ENCODE measurements at places on chromosomes 3 and 15.

DNA sequence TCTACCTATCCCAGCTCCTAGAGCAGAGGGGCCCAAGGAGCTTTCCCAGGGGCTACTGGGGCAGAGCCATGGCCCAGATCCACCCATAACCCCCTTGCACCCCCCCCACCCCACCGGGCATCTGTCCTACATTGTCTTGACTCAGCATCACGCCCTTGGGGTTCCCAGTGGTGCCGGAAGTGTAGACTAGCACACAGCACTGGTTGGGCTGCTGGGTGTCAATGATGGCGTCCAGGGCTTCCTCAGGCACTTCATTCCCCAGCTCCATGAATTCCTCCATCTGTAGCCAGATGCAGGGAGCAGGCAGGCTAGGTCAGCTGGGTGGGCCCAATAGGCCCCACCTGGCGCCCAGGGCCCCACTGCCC lies 33.2 kb downstream of the IDH3A start:
- DNase-seq = no peak

DNA sequence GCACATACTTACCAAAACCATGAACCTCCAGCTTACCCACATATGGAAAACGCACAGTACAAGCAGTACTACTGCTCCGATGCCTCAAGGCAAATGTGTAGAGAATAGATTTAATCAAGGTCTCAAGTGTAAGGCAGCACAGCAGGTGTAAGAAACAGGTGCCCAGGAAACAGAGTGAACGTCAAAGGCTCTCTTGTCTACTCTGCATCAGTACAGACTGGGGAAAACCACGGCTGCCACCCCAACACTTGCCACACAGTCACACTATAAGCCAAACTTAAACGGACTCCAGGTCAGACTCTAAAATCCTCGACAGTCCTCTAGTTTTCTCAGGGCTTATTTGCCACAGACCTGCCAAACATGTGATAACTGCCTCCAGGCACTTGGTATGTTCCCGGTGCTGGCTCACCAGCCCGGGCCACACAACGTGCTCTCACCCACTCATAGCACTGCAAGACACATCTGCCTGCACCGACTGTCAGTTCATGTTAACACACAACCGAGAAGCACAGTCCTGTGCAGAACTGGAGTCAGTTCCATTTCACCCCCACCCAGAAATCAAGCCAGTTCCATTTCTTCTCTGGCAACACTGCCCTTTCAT lies 30.6 kb downstream of the ABCC5 start:
- DNase-seq = no peak

DNA sequence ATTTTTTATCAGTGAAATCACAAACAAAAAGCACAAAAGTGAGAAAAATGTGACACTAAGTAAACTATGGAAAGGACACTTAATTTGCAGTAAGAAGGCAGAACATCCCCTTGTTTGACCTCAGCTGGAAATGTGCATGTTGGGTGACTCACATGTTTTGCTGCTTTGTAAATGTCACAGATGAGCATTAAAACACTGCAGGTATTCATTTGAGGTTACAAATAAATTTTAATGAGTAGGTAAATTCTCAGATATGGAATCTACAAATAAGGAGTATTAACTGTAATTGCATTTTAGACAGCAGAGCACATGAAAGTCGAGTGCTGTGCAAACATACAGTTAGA lies 20.3 kb downstream of the CHMP2B start:
- DNase-seq = no peak

DNA sequence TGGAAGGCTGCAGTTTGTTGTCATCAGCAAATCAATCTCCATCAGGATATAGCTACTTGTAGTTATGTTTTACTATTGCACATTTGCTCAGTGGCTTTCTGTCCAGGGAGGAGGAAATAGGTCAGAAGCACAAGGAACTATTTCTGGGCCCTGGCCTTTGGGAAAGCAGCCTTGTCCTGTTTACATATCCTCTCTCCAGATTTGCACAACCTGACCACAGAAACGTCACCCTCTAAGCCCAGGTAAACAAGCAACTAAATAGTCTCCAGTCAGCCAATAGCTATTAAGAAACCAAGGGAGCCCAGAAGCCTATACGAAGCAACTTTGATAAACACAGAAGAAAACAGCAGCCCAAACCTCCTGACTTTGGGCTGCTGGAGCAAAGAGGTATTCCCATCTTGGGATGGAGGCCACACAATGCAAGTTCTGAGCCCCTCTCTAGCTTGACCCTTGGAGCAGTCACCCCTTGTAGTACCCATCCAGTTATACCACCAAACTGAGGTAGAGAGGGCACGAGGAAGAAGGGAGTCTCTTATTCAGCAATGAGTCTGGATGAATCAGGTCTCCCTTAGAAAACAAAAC lies 2.3 kb upstream of the FEM1B start:
- DNase-seq = no peak

DNA sequence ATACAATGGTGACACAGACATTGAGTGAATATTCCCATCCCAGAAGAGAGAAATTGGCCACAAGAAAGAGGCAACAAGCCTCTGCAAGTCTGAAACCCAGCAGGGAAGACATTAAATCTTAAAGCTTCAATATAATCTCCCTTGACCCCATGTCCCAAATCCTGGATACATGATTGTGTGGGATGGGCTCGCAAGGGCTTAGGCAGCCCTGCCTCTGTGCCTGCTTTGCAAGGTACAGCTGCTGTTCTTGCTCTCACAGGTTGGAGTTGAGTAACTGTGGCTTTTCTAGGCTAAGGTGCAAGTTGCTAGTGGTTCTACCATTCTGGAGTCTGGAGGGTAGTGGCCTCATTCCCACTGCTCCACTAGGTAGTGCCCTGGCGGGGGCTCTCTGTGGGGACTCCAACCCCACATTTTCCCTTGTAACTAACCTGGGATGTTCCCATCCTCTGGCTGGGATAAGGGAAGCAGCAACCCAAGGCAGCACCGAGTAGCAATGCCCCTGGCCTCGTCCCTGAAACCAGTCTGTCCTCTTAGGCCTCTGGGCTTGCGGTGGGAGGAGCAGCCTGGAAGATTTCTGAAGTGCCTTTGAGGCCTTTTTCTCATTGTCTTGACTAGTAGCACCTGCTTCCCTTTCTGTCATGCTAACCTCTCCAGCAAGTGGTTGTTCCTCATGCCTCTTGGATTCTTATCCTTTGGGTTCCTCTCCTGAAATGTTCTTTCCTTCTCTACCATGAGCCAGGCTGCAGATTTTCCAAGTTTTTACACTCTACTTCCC lies 90.0 kb downstream of the FAM174B start:
- no peak for DNase-seq

DNA sequence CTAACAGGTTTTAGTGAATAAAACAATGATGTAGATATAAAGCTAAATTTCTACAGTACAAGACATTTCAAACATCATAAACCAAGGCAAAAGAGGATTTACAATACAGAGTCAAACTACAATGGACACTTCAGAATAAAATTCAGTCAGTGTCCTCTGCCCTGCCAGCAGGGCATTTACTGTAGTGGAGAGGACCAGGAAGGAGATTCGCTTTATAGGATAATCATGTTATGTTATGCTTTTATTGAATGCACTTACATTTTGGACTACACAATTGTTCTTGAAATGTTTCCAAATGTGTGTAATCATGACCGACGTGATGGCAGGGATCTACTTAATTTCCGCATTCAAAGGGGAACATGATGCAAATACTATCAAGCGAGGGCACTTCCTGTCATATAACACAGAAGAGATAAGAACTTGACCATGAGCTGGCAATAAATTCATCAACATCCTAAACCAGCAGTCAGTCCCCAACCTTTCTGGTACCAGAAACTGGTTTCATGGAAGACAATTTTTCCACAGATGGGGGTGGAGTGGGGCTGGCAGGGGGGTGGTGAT lies 925.6 kb downstream of the FHIT start:
- no peak for DNase-seq

DNA sequence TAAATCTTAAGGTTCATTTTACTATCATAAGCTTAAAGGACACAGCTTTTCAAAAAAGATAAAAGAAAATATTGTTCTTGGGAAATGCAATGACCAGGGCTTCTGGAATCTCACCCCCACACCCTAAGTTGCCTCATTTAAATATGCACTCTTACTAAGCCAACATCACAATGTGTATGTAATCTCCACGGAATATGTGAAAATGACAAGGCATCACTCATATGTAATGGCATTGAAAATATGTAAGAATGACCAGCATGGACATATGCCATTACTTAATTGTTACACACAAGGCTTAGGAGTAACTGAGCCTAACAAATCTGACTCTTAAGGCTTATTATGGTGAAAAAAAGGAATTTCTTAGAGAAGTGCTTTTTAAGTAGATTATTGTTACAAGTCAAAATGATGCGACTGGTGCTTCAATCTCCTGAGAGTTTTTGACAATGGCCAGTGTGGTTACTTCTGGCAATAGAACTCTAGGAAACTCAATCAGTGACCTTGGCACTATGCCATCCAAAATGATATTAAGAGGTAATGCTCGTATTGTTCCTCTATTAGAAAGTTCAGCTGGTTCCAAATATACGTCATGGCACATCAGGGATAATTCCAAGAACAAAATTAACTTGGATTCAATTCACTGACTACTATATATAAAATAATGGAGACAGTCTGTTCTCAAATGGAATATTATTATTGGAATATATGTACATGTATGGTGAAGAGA lies 290.0 kb upstream of the PLSCR5 start:
- DNase-seq = no peak

- DNase-seq = no peak
Observed at GRCh38 chr15:37764733-37765191, 169.7 kb upstream of the TMCO5A start.

GRCh38 chr15:39501366-39502081 lies 79.4 kb upstream of the THBS1 start:
- no peak for DNase-seq
